Activated naive CD8-positive, alpha-beta T cell treated with anti-CD3 and anti-CD28 coated beads, Interleukin-2, amount 50 U/mL, for 24 hours (primary cell): ENCODE measurements at places on chromosomes 1 and 21.

DNA sequence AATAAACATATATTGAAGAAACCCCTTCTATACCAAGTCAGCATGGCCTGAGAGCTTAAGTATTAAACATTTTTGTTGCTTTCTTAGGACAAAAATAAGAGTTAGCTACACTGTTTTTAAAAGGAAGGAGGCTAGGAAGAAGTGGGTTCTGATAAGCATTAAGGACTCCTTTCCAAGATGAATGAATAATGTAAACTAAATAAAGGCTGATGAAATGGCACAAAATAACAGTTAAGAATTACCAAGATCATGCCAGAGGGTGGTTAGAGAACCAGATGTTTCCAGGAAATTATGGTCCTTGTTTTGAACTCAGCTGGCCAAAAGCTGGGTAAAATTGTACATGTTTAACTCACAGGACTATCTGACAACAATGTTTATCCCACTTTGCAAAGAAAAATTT lies 114.1 kb upstream of the ETS2 start:
- no peak overlapping the region for H3K4me3 ChIP-seq
- no peak overlapping the region for H3K27ac ChIP-seq
- H3K27me3 ChIP-seq: peaks cover 21% of the 10 kb centered on the region
- no peak for DNase-seq
- peaks cover 3% of the 10 kb centered on the region for H3K36me3 ChIP-seq

DNA sequence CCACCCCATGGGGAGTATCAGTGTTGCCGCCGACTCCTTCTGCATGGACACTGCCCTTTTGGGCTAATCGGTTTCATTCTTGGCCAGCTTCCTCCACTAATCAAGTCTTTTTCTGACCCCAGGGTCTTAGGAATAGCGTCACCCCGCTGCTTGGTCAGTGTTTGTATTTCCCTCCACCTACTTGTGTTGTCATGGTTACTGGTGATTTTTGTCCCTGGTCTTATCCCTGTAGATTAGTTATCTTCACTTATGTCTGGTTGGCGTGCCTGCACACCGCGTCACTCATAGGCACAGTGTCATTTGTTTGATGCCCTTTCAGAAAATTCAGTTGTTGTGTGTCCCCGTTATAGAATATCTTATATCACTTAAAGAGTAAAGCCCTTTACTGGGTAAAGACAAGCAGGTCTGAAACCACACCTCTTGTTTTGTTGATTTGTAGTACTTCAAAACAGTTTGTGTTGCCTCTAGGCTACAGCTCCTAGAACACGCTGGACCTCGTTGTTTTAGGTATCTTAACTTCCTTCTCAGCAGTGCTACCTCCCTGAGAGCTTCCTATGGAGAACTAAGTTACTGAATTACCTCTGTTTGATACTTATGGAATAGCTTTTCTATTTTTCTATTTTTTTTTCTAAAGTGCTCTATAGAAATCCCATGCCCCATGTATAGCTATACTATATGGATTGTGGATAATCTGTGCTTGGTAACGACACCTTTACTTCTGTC lies 868 bp downstream of the PPP1R12B start:
- DNase-seq: no peak
- peak overlapping the region; percentile 87 for H3K4me3 ChIP-seq
- peak overlapping the region; percentile 40 for H3K27ac ChIP-seq
- H3K4me1 ChIP-seq: peaks cover 20% of the 10 kb centered on the region

- peaks cover 1% of the 10 kb centered on the region for H3K27me3 ChIP-seq
- H3K4me3 ChIP-seq: no peak overlapping the region
- H3K27ac ChIP-seq: no peak overlapping the region
- no peak for DNase-seq
These were observed 1488.4 kb downstream of the MRPL39 start for GRCh38 chr21:24118738-24119459.

DNA sequence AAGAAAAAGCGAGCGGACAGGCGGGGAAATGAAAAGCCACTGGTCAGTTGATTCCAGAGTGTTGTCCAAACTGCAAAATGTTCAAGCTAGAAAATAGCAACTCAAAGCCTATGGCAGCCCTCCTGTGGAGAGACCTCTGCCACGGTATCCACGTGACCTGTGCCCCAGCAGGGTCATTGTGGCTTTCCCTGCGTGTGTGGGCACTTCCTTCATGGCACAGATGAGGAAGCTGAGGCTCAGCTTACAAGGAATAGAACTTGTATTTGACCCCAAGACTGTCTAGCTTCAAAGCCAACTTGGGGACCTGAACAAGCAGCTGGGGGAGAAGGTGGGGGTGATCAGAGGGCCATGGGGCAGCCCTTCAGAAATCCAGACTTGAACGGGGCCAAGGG lies 15.6 kb upstream of the PLEKHG5 start:
- H3K4me1 ChIP-seq: no peaks in the 10 kb centered on the region
- H3K4me3 ChIP-seq: no peak overlapping the region
- no peak for DNase-seq

- no peaks in the 10 kb centered on the region for H3K27me3 ChIP-seq
- no peaks in the 10 kb centered on the region for H3K4me1 ChIP-seq
- no peak overlapping the region for H3K4me3 ChIP-seq
- no peak for DNase-seq
- H3K36me3 ChIP-seq: no peaks in the 10 kb centered on the region
These were observed 287.4 kb upstream of the ZP4 start for GRCh38 chr1:238177960-238178645.

- peaks cover 23% of the 10 kb centered on the region for H3K4me1 ChIP-seq
- H3K4me3 ChIP-seq: peak overlapping the region; percentile 6
- peaks cover 38% of the 10 kb centered on the region for H3K27me3 ChIP-seq
- H3K27ac ChIP-seq: no peak overlapping the region
- H3K36me3 ChIP-seq: peaks cover 18% of the 10 kb centered on the region
These were observed 1.3 kb upstream of the ICMT start for GRCh38 chr1:6237093-6237492.
